ENCODE measurements at places on chromosomes 1 and 21.

DNA sequence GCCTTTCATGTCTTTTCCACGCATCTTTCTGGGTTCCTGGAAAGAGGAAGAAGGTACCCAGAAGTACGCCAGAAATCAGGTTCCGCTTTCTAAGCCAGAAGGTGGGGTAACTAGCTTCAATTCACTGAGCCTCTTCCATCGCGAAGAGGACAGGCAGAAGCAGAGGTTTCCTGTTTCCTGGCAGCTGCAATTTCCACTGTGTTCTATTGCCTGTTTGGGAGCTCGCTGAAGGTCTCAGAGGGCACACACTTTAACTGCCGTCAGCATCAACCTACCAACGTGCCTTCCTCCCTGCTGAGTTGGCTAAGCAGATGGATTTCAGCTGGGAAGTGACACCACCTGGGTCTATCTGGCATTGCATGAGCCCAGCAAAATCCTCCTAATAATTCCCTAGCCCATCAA lies 10.0 kb downstream of the NCF2 start:
- no peak for DNase-seq

GRCh38 chr1:93640656-93641440 lies 40.8 kb downstream of the BCAR3 start:
- DNase-seq = no peak

- DNase-seq = no peak
These were observed 11.6 kb downstream of the DSTYK start for GRCh38 chr1:205199931-205200299.

DNA sequence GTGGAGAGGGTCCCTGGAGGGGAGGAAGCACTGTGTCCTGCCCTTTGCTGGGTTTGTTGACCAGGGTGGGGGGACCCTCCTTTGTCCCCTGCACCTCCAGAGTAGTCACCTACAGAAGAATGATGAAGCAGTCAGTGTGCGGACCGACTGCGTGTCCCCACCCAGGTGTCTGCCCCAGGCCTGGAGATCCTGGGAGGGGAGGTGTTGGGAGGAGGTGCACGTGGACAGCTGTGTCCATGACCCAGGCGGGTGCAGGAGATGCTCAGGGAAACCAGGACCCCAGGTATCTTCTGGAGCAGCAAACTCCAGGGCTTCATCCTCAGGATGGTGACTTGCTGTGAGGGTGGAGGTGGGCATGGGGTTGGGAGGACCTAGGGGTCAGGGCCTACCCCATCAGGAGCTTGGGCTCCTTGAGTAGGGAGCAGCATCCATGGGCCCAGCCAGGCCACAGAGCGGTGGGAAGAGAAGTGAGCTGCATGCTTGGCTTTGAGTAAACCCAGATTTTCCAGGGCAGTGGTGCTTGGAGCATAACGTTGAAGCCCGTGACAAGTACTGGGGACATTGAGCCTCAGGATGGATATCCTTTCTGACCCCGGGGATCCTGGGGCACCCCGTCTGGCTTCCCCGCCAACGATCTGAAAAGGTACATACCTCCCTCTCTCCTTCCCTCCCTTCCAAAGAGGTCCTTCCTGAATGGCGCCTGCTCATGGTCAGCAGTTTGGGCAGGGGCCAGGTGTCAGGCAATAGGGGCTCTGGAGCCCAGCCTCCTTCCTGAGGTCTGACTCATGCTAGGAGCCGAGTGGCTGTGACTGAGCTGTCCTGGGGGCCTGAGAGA lies 13.7 kb downstream of the ACTRT2 start:
- DNase-seq = no peak

GRCh38 chr1:87213135-87213515 lies 115.6 kb upstream of the LMO4 start:
- no peak for DNase-seq

DNA sequence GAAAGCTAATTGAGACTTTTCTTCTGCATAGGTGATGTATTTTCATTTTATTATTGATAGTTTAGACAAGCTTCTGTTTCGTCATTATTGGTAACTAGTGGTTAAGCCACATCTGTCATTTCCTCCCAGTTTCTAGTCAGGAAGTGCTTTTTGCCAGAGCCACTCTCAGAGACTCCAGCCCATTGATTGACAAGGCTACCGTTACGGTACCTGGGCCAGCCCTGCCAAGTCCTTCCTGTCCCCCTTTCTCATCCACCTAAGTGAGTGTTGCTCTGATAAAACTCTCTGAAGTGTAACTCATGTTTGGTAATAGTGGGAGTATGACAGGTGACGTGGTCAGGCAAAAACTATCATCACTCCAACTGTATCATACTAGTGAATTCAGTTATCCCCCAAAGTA lies 29.6 kb upstream of the AGL start:
- no peak for DNase-seq

DNA sequence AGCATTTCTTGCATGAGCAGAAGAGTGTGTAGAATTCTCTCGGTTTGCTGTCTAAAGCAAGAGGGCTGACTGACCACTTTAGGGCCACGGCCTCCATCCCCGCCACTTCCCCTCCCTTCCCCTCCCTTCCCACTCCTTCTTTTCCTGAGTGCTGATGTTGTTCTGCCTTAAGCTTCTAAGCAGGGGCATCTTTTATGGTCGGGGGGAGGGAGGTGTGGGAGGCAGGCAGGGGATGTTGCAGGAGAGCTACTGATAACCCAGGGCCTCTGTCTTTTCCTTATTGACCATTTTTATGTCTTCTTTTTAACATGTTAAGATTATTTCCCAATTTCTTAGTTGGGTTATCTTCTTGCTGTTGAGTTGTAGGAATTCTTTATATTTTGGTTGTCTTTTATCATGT lies 15.1 kb downstream of the USP25 start:
- no peak for DNase-seq

- DNase-seq = no peak
These were observed 22.3 kb upstream of the PEX19 start for GRCh38 chr1:160307118-160307791.

DNA sequence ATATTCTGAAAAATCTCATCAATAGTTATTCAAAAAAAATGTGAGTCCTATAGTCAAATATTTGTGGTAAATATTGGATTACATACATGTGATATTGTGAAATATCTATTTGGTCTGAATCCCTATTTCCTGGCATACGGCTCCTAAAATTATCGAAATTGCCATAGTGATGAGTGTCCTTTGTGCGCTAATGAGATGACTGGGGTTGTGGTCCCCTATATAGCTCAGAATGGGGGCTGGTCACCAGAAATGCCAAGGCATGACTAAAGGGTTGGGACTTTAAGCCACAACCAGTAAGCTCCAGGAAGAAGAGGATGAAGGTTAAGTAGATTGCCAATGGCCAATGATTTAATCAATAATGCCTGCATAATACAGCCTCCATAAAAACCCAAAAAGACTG lies 610.2 kb upstream of the CHRM3 start:
- no peak for DNase-seq

GRCh38 chr1:196651637-196652215 lies at the start of gene CFH:
CFH (plus strand) TSS chr1:196652043; CDS start chr1:196652118, 75 bp downstream.
- DNase-seq = peak; percentile 95

DNA sequence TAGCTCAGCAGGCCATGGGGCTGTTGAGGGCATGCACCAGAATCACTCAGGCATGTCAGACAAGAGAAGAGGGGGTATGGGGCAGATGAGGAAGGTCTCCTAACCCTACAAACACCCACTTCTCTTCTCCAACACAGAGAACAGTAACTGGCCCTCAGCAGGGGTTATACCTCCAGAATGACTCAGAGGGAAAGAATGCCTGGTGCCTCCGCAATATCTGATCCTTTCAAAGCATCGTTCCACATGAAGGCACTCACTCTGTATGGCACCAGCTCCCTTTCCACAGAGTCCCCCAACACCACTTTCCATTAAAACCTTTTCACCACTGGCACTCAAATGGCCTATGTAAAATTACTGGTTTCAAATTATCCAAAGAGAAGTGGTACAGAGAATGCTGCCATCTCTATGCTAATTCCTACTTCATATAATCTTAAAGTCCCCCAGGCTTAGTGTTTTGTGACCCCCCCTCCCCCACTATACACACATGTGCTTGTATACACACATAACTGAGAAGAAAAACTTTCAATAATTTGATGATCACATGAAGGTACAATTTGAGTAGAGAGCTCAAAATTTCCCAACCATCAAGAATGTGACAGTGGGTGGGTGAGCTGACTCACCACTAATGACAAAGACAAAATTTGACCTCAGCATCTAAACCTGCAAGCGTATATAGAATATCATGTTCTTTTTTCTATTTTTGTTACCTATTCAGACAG lies 91.5 kb downstream of the SIPA1L2 start:
- peak; percentile 75 for DNase-seq

DNA sequence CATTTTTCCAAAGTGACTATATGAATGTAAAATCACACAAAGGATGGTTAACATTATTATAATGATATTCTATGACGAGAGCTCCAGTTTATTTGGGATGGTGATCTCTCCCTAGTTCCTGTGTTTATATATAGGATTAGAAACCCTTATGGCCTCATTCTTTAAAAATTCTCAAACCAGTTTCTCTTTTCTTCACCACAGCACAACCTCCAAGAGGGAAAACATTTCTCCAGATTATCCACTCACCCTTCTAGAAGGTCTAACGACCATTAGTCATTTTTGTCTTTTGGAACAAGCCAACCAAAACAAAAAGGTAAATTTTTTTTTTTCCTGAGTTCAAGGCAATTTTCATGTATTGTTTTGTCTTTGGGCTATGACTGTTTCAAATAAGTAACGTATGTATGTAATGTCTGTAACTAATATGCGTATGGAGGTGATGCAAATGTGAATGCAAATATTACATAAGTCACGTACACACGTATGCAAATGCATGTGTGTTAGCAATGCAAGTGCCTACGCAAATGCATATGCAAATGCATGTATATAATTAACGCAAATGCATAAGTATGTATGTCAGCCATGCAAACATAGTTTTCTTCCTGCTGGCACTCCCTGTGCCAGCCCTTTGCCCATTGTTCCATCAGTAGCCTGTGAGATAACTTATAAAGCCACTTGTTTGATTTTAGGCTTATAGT lies 72.5 kb upstream of the MORC3 start:
- peak; percentile 58 for DNase-seq

- DNase-seq = peak; percentile 54
These were observed 16.6 kb upstream of the IPP start for GRCh38 chr1:45767035-45767434.

DNA sequence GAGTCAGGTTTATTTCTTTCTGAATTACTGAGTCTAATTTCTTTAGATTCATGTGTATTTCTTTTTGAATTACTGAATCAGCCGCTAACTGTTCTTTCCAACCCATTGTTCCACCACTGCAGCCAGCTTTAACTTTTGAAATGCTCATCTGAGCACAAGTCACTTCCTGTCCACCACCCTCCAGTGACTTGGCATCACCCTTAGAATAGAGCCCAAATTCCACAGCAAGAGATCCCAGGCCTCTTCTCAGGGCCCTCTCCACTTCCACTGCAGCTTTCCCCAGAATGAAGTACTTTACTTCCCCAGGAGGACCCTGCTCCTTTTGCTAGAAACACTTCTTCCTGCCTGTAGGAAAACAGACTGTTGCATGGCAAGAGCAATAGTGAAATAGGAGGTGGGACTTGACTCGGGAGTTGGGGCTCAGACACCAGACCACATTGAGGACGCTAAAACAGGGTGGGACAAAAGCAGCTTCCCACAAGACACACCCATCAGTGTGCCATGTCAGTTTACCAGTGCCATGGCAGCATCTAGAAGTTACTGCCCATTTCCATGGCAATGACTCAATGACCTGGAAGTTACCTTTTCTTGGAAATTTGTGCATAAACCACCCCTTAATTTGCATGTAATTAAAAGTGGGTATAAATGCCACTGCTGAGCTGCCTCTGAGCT lies 56.5 kb upstream of the ADAR start:
- no peak for DNase-seq

GRCh38 chr1:79353224-79353623 lies 346.7 kb upstream of the ADGRL4 start:
- peak; percentile 37 for DNase-seq

Data from astrocyte (in vitro differentiated cells and primary cell).